ENCODE measurements at places on chromosomes 2 and 18.

DNA sequence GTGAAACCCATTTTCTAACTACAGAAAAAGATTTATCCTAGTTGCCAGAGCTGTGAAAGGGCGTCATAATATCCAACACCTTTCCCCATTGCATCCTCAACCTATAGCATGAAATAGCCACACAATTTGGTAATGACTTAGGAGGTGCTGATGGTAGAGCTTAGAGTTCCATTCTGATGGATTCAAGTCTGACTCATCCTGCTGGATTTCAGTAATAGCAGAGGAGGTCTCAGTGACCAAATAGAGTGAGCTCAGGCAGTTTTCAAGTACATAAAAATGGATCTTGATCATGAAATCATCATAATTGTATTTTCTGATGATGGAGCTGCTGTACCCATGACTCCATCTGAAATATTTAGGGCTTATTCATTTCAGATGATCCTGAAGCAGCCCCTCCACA is 270.7 kb upstream of the KLHL29 start:
- no peak for DNase-seq

- no peak for DNase-seq
These were observed 473.6 kb upstream of the NRXN1 start for GRCh38 chr2:51505533-51505932.

- DNase-seq = no peak
These were observed 9.6 kb downstream of the IMMT start for GRCh38 chr2:86185517-86186212.

GRCh38 chr2:16745466-16745865 is 79.8 kb upstream of the CYRIA start:
- no peak for DNase-seq

All from stimulated activated CD8-positive, alpha-beta memory T cell treated with anti-CD3 and anti-CD28 coated beads, Interleukin-12 subunit alpha, Interleukin-12 subunit beta, amount 100 ng/mL, for 1 hour (primary cell).